Stimulated activated naive CD4-positive, alpha-beta T cell treated with Interleukin-2 at 50 U/mL for 16 hours (primary cell): ENCODE measurements at places on chromosomes 2 and 18.

- no peak for DNase-seq
Observed at GRCh38 chr2:241894681-241895426, 25.3 kb downstream of the RTP5 start.

- no peak for DNase-seq
Observed at GRCh38 chr2:188984680-188985079, 10.5 kb downstream of the COL3A1 start.

- DNase-seq = no peak
Observed at GRCh38 chr2:236840857-236841256, 244.8 kb upstream of the COPS8 start.

DNA sequence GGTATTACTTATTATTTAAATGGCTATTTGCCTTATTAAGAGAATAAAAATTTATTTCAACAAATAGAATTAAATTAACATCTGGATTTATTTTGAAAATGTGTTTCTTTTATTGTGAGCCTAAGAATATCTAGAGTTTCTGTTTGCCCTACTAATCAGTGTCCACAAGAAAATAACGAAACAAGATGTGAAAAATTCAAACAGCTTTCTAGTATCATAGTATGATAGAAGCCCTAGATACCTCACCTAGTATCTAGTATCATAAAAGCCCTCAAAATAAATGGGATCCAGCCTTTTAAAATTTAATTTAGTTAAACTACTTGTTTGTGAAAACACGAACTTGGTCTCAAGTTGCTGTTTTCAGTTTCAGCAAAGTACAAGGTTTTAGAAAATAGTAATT is 13.7 kb upstream of the SLC40A1 start:
- no peak for DNase-seq

GRCh38 chr2:88638123-88638650 is 10.9 kb upstream of the EIF2AK3 start:
- DNase-seq = no peak

- no peak for DNase-seq
Observed at GRCh38 chr2:162537651-162538050, 193.7 kb downstream of the GCA start.

DNA sequence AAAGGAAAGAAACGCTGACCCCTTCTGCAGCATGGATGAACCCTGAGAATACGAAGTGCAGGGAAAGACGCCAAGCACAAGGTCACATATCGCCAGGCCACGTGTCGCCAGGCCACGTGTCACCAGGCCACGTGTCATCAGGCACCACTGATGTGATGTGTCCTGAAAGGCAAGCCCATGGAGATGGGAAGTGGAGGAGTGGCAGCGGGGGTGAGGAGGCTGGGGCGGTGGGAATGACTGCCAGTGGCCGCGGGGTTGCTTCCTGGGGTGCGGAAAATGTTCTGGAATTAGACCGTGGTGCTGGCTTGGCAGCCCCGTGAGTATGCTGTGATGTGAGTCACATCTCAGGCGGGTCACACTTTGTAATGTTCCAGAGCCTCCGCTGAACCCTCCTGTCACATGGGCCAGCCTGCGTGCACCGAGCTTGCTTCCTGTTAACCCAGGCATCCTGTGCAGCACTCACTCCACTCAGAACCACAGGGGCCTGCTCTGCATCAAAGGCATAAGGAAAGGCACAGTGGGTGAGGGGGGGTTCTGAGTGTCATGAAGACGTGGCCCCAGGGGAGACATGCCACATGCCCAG is 39.0 kb downstream of the SLC66A2 start:
- DNase-seq = no peak

DNA sequence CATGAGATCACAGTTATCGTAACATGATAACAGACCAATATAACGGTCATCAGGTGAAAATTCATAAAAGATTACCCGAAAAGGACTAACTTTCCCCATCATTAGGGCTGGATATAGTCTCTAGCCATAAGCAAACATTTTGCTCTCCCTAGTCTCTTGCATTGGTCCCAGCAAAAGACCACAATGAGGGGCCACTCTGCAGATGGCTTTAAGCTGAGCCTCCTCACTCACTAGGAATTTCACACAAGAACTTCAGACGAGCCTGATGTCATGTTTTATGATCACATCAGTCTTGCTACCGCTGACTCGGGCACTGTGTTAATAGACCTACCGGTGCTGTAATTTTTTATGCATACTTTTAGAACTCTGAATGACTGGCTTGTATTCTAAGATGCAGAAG is 35.2 kb downstream of the STK17B start:
- DNase-seq = no peak

DNA sequence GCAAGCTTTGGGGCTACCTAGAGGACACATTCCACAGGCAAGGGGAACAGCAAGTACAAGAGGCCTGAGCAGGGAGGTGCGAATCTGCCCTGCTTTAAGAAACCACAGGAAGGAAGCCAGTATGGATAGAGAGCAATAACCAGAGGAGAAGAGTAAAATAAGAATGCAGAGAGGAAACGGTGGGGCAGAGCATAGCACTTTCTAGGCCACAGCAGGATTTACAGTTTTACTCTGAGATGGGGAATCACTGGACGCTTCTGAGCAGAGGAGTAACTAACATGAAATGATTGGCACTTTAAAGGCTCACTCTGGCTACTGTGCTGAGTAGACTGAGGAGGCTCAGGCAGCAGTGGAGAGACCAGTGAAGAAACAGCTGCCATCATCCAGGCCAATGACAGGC is 23.8 kb downstream of the AAK1 start:
- DNase-seq = no peak

DNA sequence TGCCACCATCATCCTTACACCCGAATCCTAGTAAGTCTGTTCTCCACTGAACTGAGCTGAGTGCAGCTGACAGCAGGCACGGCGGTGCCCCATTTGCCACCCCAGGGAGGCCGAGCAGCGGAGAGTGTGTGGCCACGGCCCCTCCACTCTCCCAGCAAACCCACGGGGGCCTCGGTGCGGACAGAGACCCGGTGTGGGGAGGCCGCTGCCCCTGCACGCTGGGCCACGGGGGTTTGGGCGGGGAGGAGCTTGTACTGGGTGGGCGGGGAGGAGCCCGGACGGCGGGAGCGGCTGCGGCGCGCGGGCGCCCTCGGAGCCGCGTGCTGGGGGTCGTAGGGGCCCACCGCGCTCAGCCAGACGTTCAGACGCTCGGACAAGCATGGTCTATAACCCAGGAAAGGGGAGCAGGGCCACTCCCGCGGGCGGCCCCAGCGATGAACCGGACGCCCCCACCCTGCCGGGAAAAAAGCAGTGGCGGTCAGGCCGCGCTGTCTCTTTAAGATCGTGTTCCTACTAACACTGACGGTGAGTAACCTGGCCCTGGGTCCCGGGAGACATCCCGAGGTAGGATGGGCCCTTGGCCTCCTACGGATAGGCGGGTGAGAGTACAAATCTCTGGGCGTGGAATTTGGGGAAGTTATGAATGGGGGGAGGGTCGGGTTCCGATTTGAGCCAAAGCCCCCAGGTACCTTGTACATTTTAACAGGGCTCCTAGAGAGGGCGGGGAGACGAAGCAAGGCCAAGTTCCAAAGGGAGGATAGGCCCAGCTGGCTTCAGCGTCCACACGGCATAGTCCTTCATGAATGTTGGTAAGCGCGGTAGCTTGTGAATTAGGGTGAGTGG is at the start of gene ITPRIPL1:
TSS of gene ITPRIPL1 (plus strand) at position 277 of the 843 bp plus-strand sequence. CDS start at position 800, 523 bp downstream.
- DNase-seq = peak; percentile 43

DNA sequence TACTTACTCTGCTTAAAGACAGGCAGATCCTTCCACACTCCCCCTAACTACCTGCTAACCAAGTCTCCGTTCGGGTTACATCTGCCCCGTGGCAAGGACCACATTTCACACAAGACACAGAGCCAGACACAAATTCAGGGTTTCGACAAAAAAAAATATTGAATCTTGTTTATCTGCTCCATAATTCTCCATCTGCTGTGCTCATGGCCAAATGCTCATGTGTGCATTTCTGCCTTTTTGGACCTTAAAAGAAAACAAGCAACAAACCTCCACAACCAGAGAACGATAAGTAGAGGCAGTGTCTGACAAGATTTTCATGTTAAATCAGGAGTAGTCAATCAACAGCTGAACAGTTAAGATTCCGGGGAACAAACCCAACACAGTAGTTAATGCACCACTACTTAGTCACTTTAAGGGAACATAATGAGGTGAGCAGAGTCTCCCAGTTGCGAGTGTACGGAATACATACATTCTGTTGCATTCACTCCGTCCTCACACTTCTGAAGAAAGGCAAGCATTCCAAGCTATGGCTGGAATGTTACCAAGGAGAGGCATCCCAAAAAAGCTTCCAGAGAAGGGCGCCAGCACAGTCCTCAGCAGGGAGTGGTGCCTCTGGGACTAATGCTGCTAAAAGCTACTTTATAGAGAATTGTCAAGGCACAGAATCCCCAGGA is 121.0 kb downstream of the ANKRD44 start:
- DNase-seq = no peak

- no peak for DNase-seq
Observed at GRCh38 chr2:10990561-10991111, 78.9 kb downstream of the KCNF1 start.

DNA sequence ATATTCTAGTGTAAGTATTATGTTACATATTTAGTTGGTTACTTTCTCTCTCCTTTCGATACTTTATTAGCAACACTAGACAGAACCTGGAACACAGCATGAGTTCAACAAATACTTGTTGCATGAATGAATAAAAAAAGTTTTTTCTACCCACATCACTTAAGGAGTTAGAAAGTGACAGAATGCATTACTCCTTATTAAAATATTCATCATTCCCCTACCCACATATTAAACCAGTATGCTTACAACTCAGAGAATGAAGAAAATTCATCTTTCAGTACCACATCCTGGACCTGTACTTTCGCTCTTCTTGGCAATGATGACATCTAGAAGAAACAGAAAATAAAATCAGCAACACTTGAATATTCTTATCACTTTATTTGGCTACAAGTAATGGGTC is 6.0 kb downstream of the SRBD1 start:
- DNase-seq = no peak

DNA sequence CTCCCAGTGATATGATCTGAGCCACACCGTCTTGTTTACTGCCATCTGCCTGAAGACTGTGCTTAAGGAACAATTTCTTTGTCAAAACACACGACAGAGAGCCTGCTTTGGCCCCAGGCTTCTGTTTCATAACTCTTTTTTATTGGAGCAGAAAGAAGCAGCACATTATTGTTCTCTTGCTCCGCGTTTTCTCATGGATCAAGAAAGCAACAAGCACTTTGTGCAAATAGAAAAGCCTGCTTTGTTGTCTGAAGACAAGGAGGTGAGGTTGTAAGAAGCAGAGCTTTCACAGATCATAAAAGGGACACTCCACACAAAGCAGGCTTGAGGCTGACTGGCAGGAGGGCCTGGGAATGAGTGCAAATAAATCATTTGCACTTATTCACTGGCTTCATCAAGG is 118.3 kb upstream of the FAM136A start:
- DNase-seq = no peak

- no peak for DNase-seq
Observed at GRCh38 chr18:41524674-41525470, 430.2 kb upstream of the PIK3C3 start.

DNA sequence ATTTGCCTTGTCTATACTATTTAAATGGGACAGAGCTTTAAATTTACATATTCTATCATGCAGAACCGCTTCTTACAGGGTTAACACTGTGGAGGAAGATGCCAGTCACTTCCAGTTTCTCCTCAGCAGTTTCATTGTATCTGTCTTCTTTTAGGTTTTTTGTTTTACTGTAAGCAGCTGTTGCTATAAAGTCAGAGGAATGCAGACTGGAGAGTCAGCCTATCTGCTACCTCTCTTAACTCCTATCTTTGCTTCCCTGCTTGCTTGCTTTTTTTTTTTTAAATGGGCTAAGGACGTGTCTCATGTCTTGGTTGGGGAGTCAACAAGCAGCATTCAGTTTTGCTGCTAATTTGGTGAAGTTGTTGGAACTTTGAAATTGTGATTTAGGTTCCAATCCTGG is 8.9 kb downstream of the EPC2 start:
- DNase-seq = no peak

- no peak for DNase-seq
Observed at GRCh38 chr2:151060287-151060686, 201.4 kb downstream of the RBM43 start.

DNA sequence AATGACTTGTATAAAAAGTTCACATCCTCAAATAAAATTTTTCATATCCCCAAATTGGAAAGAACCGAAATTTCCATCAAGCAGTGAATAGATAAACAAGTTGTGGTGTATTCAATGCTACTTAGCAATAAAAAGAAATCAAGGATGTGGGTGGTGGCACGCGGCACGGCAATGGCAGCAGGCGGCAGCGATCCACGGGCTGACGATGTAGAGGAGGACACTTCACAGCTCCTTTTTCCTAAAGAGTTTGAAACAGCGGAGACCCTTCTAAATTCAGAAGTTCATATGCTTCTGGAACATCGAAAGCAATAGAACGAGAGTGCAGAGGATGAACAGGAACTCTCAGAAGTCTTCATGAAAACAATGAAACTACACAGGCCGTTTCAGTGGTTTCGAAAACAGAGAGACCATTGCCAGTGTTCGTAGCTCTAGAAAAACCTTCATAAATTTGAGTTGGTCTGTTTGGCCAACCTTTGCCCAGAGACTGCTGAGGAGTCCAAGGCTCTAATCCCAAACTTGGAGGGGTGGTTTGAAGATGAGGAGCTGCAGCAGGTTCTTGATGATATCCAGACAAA is 9.8 kb upstream of the IL36A start:
- no peak for DNase-seq

DNA sequence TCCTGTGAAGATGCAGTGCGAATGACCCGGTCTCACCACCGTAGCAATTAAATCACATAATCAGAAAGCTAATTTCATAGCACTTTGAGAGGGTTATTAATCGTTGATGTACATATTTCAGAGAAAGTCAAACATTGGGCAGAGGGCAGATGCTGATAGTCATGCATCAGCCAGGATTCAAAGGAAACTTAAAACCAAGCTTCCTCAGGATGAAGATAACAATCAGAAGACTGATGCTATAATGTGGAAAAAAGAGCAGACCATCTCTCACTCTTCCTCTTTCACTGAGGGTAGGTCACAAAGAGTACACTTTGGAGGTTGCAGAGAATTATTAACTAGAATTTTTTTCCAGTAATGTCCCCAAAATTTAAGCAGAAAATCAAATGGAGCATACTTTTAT is 1027.7 kb upstream of the ZEB2 start:
- no peak for DNase-seq

DNA sequence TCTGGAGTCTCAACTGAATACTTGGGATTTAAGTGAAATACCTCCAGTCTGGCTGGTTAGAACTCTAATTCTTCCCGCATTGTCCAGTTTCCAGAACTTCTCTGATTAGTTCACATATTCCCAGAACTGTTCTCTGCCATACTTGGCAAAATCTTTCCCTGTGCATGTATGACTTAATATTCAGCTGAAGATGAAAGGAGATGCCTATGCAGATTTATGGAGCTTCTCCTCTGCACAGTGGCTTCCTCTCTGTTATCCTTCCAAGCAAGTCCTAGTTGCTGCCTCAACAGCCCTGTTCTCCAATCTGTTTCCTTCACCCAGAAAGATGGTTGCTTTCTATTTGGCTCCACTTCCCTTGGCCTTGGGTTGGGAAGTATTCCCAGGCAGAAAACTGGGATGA is 155.4 kb upstream of the GATA6 start:
- DNase-seq = no peak
